ENCODE measurements at places on chromosomes 2 and 18.
A peak's percentile ranks its signal among the peaks of the same experiment; 100 is the strongest.

DNA sequence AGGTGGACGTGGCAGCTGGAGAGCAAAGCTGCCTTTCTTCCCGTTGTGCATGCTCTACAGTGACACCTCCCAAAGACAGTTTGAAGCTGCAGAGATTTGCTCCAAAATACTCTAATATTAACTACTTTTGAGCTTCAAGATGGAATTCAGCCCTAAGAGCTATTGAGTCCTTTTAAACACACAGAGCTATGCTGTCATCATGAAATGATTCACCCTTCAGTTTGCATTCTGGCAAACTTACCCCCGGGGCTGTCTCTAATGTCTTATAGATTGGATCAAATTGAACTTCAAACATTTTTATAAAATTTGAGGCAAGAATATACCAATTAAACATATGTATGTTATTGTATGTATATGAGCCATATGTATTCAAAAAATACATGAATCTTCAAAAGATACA lies 110.7 kb upstream of the EFEMP1 start:
- H3K27ac ChIP-seq = no peak overlapping the region
- H3K36me3 ChIP-seq = no peaks in the 10 kb centered on the region
- no peaks in the 10 kb centered on the region for H3K27me3 ChIP-seq
- peaks cover 4% of the 10 kb centered on the region for H3K4me1 ChIP-seq
- no peak for DNase-seq
- no peak overlapping the region for H3K4me3 ChIP-seq

DNA sequence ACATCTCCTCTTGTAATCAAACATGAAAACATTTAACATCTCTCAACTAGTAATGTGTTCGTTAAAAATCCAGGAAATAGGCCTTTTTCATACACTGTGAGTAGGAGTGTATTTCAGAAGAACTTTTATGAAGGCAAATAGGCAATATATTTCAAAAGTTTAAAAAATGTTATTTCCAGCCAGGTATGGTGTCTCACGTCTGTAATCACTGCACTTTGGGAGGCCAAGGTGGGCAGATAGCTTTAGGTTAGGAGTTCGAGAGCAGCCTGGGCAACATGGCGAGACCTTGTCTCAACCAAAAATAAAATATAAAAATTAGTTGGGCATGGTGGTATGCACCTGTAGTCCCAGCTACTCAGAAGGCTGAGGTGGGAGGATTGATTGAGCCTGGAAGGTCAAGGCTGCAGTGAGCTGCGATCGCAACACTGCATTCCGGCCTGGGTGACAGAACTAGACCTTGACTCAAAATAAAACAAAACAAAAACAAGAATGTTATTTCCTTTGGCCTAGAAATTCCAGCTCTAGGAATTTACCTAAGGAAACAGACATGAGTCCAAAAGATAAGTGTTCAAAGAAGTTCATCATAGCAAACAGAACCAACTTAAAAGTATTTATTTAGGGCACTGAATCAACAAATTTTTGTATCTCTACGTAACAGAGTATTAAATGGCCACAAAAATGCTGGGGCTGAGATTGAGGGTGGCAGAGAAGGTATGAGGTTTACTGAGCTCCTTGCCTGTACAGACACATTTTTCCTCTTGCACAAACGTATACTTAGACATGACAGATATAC lies 14.9 kb downstream of the RBKS start:
- H3K36me3 ChIP-seq = no peaks in the 10 kb centered on the region
- peaks cover 6% of the 10 kb centered on the region for H3K27me3 ChIP-seq
- no peak overlapping the region for H3K27ac ChIP-seq
- no peak for DNase-seq
- H3K4me3 ChIP-seq = no peak overlapping the region

DNA sequence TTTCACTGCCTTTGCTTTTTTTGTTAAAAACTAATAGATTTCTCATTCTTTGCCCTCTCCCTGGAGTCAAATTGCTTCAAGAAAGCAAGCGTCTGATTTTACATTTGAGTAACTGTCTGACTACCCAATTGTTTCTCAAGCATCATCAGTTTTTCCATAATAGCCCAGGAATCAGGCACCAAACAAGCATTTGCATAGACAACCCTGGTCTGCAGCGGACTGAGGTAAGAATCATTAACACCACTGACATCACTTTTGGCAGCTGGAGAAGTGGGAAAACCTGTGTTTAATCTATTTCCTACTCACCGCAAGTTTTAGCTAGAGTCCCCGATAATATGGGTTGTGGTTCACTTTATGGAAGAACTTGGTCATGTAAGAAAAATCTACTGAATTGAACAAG lies 55.7 kb downstream of the IRS1 start:
- no peak for DNase-seq
- peaks cover 9% of the 10 kb centered on the region for H3K36me3 ChIP-seq
- H3K4me1 ChIP-seq = peaks cover 49% of the 10 kb centered on the region
- no peak overlapping the region for H3K4me3 ChIP-seq
- H3K27me3 ChIP-seq = no peaks in the 10 kb centered on the region

- no peaks in the 10 kb centered on the region for H3K36me3 ChIP-seq
- H3K27me3 ChIP-seq = no peaks in the 10 kb centered on the region
- no peak overlapping the region for H3K27ac ChIP-seq
- no peak for DNase-seq
These were observed 13.7 kb downstream of the C1QL2 start for GRCh38 chr2:119144806-119145205.

GRCh38 chr2:230414302-230414701 lies 1.7 kb upstream of the SP100 start:
- peaks cover 39% of the 10 kb centered on the region for H3K27me3 ChIP-seq
- H3K4me3 ChIP-seq = no peak overlapping the region
- no peak for DNase-seq
- no peaks in the 10 kb centered on the region for H3K36me3 ChIP-seq

DNA sequence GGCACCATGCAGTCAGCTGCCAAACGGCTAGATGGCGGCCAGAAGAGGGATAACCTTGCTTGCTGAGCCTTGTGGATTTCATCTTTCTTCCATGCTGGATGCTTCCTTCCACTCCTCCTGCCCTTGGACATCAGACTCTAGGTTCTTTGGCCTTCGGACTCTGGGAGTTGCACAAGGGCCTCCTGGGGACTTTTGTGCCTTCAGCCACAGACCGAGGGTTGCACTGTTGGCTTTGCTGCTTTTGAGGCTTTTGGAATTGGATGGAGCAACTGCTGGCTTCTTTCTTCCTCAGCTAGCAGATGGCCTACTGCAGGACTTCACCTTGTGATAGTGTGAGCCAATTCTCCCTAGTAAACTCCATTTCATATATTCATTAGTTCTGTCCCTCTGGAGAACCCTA lies 31.0 kb downstream of the STRADB start:
- no peaks in the 10 kb centered on the region for H3K27me3 ChIP-seq
- peaks cover 5% of the 10 kb centered on the region for H3K4me1 ChIP-seq
- no peak overlapping the region for H3K4me3 ChIP-seq

DNA sequence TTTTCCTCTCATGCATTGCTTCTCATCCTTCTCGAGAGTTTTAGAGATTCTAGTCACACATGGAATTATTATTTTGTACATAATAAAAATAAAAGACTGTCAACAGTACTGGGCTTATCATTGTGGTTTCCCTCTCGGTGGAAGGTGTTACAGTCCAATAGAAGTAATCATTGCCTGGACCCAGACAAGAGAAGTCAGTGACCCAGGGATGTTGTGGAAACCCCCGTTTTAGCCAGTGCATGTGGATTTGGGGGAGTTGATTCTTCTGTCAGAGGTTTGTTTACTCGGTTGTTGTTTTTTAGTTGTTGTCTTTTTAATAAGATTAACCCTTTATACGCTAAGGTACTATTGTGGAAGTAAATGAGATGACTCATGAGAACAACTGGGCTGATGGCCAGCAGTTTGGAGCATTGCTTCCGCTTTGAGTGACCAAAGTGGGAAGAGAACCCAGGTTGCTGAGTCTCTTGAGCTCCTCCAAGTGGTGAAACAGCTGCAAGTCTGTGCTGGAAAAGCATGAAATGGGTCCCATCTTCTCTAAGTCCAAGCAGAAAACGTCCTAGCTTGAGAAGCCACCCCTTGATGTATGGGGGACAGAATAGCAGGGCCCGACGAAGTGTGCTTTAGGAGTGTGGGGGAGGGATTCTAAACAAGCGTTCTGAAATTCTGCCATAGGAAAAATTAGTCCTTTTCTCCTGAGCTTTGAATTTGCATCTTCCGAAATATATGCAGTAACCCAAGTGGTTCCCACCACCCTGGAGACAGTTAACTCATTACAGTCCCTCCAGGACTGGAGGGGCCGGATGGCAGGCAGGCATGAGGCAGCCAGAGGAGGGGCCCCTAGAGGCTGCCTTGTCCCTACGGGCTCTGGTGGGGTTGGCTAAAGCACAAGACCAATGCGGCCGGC lies 61.8 kb upstream of the GPR45 start:
- DNase-seq = peak; percentile 16
- peaks cover 42% of the 10 kb centered on the region for H3K27me3 ChIP-seq
- no peak overlapping the region for H3K4me3 ChIP-seq

DNA sequence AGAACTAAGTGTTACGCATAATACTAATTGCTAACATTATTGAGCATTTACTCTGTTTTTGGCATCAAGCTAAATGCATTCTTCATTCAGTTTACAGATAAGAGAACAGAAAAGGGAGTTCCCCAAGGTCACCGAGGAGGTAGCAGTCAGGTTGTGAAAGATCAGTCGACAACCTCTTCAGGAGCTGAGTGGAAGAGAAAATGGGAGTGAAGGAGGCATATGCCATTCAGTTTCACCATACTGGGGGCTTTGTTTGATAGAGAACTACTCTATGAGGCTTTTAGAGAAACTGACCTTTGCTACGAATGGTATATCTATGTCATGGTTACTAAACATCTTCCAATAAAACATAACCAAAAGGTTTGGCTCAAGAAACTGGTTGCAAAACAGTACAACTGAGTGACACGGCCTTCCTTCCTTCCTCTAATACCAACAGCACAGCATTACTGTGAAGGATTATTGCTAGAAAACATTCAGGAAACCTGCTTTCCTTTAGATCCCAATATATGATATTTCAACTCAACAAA lies 112.1 kb downstream of the RBMS1 start:
- H3K27ac ChIP-seq = no peak overlapping the region
- no peak overlapping the region for H3K4me3 ChIP-seq
- peaks cover 75% of the 10 kb centered on the region for H3K4me1 ChIP-seq
- no peak for DNase-seq
- H3K27me3 ChIP-seq = no peaks in the 10 kb centered on the region

GRCh38 chr2:95048825-95049682 lies 23.5 kb downstream of the MAL start:
- no peak overlapping the region for H3K4me3 ChIP-seq
- peaks cover 10% of the 10 kb centered on the region for H3K4me1 ChIP-seq
- H3K36me3 ChIP-seq = no peaks in the 10 kb centered on the region

DNA sequence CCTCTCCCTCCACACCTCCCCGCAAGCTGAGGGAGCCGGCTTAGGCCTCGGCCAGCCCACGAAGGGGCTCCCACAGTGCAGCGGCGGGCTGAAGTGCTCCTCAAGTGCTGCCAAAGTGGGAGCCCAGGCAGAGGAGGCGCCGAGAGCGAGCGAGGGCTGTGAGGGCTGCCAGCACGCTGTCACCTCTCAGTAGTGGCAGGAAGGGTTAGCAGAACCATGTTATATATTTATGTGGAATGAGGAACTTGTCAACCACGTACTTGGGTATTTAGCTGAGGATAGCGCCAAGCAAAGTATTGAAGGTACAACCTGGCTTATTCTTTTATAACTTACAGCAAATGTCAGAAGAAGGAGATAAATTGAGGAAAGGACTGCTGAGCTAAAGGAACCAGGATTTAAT lies 144.1 kb upstream of the MGAT5 start:
- peaks cover 11% of the 10 kb centered on the region for H3K36me3 ChIP-seq
- no peak overlapping the region for H3K27ac ChIP-seq
- no peak overlapping the region for H3K4me3 ChIP-seq
- no peak for DNase-seq
- H3K27me3 ChIP-seq = peaks cover 7% of the 10 kb centered on the region

DNA sequence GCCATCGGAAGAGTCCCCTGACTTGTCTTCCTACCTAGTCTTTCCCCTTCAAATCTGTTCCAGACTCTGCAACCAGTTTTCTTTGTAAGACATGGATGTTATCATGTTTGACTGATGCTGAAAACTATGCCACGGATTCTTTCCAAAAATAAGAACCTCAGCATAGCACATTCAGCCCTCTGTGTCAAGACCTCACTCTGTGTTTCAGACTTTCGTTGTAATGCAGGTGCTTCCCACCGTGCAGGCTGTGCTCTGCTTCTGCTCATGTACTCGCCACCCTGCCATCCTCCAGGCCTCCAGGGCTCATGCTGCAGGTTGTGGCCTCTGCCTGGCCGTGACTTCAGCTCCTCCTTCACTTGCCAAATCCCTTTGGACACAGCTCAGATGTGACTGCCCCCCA lies 347.0 kb upstream of the RAB12 start:
- no peak overlapping the region for H3K4me3 ChIP-seq
- no peaks in the 10 kb centered on the region for H3K27me3 ChIP-seq
- no peak for DNase-seq
- H3K36me3 ChIP-seq = no peaks in the 10 kb centered on the region

GRCh38 chr2:42040643-42041278 lies 7.1 kb upstream of the PKDCC start:
- DNase-seq = no peak
- no peak overlapping the region for H3K27ac ChIP-seq
- H3K27me3 ChIP-seq = no peaks in the 10 kb centered on the region
- H3K4me3 ChIP-seq = no peak overlapping the region
- H3K4me1 ChIP-seq = peaks cover 39% of the 10 kb centered on the region

GRCh38 chr2:214139630-214140284 lies 271.1 kb upstream of the VWC2L start:
- H3K4me3 ChIP-seq = no peak overlapping the region
- H3K36me3 ChIP-seq = no peaks in the 10 kb centered on the region
- H3K27ac ChIP-seq = 0 out of 2 replicates have a peak overlapping the region, but pooled peaks have one; percentile 70
- no peak for DNase-seq
- peaks cover 17% of the 10 kb centered on the region for H3K4me1 ChIP-seq

- peaks cover 58% of the 10 kb centered on the region for H3K4me1 ChIP-seq
- no peaks in the 10 kb centered on the region for H3K27me3 ChIP-seq
- H3K36me3 ChIP-seq = no peaks in the 10 kb centered on the region
These were observed 82.3 kb downstream of the STPG4 start for GRCh38 chr2:47072728-47073191.

DNA sequence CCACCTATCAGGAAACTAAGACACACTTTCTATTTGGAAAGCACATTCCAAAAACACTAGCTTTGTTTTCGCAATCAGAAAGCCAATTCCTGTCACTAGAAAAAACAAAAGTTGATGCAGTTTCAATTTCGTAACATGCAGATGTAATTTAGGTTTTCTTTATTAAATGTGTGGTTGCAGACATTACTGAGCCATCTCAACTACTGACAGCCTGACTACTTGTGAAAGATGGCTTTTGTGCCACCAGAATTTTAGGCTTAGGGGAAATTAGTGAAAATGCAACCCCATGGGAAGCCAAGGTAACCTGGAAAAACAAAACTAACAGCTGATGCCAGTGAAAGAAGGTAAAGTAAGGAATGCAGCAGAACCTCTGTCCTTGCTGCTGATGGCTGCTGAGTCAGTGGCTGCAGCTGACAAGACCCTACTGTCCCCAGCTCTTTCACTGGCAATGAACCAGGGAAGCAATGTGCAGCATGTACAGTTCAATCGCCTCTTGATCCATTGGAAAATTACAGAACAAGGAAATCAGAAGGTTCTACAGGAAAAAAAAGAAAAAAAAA lies 34.9 kb downstream of the FEZ2 start:
- no peak overlapping the region for H3K4me3 ChIP-seq
- H3K27me3 ChIP-seq = no peaks in the 10 kb centered on the region
- H3K36me3 ChIP-seq = peaks cover 16% of the 10 kb centered on the region
- peaks cover 53% of the 10 kb centered on the region for H3K4me1 ChIP-seq
- H3K27ac ChIP-seq = no peak overlapping the region
- DNase-seq = no peak
